ENCODE measurements at places on chromosomes 7 and 10.

DNA sequence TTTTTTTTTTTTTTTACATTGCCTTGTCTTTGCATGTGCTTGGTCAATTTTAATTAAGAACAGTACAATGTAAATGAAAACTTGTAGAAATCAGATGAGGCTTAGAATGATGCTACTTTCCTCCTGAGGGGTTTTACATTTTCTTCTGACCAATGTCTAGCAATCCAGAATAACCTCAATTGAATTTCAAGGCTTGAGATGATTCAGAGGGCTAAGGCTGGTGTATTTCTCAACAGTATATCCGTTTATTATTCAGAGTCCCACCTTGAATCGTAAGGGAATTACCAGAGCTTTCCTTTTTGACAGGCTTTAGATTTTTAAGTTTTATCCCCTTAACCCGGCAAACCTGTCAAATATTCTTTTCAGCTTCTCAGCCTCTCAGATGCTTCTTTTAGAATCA, 231.2 kb upstream of the STK17A start:
- no peak for DNase-seq

GRCh38 chr10:58853668-58854067, 322.8 kb upstream of the PHYHIPL start:
- no peak for DNase-seq

GRCh38 chr7:12233175-12233574, 22.1 kb downstream of the TMEM106B start:
- DNase-seq, result no peak

DNA sequence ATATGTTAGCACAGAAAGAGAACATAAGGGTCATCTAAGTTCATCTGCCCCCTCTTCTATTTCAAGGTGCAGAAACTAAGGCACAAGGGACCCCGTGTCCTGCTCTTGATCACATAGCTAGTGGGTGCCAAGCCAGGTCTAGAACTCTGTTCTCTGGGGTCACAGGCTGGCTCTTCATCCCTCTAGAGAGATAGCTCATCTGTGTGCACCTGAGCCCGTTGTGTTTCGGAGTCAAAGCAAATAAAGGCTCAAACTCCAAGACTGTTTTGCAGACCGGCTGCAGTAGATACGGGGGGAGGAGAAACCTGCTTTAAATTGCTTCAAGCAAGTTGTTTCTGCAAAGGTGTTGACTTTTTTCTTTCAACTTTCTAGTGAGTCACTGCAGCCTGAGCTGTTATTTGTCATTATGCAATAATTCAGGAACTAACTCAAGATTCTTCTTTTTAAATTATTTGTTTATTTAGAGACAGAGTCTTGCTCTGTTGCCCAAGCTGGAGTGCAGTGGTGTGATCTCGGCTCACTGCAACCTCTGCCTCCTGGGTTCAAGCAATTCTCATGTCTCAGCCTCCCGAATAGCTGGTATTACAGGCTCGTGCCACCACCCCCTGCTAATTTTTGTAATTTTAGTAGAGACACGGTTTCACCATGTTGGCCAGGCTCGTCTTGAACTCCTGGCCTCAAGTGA, 6.5 kb downstream of the BLVRA start:
- no peak for DNase-seq

DNA sequence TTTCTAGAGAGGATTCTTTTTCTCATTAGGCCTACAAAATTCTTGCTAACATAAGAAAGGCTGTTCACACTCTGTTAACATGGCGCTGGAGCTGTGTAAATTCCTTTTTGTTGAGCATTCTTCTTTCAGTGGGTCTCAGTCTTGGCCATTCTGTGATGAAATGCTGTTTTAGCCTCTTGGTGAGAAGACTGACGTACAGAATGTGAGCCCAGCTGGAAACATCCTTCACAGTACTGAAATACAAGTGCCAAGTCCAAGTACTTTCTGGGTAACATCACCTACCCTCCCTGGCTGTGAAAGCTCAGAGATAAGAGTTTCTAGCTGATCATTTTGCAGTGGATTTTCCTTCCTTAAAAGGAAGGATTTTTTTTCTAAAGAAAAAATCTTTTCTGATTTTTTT, 231.8 kb downstream of the AHR start:
- no peak for DNase-seq

GRCh38 chr7:359766-360361, 69.9 kb downstream of the FOXL3 start:
- no peak for DNase-seq

GRCh38 chr10:114868870-114869519, 47.4 kb downstream of the FHIP2A start:
- no peak for DNase-seq

DNA sequence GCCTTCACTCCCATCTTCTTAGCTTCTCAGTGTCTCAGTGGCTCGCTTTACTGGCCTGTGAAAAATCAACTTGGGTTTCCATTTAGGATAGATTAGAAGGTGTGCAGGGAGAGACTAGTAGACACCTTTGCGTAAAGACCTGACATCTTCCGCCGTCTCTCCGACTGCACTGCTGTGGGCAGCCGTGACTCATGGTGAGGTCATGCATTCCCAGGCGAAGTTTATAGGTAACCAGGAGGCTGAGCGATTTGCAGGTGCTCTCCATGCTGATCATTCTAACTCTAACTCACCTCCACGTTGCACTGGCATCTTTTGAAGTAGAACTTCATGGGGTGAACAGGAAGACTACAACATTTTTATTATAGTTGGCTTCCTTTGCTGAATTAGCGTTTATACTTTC, 68.0 kb upstream of the ZNF438 start:
- DNase-seq, result no peak

- DNase-seq, result no peak
Measured at GRCh38 chr7:150738092-150738491, 874 bp downstream of the GIMAP5 start.

- DNase-seq, result no peak
Measured at GRCh38 chr10:101629837-101630632, 41.9 kb downstream of the DPCD start.

Measured in sciatic nerve (tissue), 2 donors.